CD4-positive, alpha-beta T cell treated with Interleukin-6 at 100 ng/mL for 8 hours (primary cell): ENCODE measurements at places on chromosomes 3 and 15.

DNA sequence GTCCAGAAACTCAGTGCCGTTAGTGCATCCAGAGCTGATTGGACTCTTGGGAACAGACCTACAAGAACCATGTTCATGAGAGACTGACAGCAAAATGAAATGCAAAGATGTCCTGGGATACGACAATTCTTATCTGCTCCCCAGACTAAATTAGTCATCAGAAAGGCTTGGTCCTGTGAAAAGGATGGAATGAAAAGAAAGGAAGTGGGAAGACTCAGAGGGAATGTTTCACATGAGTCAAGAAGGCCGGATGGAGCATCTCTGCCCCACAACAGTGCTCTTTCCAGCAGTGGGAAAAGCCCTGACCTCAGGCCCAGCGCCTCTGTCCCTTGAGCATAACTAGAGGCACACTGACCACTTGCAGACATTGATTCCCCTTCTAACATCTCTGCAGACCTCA lies 39.3 kb upstream of the UACA start:
- no peak for DNase-seq

DNA sequence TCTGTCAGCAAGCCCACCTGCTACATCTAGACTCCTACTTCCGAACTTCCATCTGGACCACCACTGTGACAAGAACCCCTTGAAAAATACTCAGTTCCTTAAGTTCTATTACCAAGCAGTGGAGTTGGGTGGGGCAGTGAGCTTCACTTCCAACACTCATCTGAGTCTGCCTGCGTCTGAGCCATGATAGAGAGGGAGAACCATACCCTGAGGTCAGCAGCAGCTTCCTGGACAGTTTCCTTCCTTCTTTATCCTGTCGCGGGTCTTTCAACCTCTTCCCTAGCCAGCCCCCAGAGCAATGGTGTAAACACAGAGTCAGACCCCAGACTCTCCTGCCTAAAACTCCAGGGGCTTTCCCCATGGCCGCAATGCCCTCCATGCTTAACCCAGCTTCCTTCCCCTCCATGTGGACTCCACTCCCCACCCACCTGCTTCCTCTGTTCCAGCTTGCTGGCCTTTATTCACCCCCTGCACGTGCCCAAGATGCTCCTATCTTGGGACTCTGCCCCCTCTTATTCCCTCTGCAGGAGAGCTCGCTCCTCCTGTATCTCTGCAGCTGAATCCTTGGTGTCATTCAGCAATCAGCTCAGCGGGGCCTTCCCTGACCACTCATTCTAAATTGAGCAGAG lies 211.2 kb downstream of the SHQ1 start:
- no peak for DNase-seq

DNA sequence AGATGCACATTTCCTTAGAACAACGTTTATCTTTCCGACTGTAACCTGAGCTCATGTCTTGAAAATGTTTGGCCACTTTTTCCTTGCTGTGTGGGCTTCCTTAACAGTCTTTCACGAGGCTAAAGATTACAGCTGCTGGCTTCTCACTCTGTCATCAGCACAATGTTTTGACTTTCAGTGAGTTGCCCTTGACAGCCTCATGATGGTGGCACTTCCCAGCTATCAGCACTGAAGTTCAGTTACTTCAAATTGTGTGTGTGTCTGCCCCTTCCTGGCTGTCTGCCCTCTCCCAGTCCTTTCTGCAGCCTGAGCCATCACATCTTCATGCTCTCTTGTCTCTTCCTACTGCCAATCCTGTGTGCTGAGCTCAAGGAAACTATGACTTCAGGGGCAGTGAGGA lies 152.2 kb downstream of the NTRK3 start:
- DNase-seq: no peak

- no peak for DNase-seq
These were observed 317 bp downstream of the ROBO2 start for GRCh38 chr3:77040216-77040615.

- DNase-seq: no peak
These were observed 115.7 kb upstream of the P2RY1 start for GRCh38 chr3:152719264-152719663.

GRCh38 chr3:39121621-39122020 lies 14.1 kb downstream of the TTC21A start:
- no peak for DNase-seq

DNA sequence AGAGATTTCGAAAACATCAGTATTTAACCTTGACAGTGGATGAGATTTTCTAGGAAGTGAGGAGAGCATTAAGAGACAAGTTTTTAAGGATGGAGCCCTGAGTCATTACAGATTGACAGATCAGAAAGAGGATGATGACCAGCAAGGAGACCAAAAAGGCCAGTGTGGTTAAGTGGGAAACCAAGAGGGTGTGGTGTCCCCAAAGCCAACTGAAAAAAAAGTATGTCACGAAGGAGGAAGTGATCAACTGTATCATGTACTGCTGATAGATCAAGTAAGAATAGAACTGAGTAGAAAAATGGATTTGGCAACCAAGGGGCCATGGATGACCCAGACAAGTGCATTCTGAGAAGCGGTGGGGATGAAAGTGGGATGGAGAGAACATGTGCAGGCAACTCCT lies 491.8 kb downstream of the FHIT start:
- no peak for DNase-seq

DNA sequence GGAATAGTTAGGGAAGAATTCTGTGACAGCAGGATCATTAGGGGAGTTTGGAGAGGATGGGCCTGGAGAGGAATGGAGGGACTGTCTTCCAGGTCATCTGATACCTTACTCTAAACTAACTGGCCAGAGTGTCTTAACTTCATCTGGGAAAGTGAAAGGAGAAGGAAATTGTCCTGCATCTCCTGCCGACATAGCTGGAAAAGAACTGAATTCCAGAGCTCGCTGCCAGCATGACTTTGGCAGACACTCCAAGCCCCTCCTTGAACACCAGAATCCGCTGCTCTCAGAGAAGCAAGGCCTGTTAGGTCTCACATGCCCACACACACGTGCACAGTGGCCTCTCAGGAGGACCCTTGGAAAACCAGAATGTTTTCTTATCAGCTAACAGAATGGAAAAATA lies 10.5 kb downstream of the ABI3BP start:
- no peak for DNase-seq

DNA sequence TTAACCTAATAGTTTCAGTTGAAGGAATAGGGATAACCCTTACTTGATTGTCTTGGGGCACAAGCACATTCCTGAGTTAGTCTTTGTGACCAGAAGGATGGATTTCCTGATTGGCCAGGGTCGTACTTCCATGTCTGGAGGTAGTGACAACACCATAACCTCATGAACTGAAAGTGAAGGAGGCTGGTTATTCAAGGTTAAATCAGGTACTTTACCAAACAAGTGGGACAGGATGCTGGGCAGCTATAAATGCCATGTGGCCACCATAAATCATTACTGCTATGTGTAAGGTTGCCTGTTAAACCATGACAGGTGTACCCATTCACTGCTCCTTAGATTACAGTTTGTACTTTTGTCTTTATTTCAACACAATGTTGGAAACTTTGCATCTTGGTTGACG lies 128.3 kb upstream of the SAMMSON start:
- no peak for DNase-seq

DNA sequence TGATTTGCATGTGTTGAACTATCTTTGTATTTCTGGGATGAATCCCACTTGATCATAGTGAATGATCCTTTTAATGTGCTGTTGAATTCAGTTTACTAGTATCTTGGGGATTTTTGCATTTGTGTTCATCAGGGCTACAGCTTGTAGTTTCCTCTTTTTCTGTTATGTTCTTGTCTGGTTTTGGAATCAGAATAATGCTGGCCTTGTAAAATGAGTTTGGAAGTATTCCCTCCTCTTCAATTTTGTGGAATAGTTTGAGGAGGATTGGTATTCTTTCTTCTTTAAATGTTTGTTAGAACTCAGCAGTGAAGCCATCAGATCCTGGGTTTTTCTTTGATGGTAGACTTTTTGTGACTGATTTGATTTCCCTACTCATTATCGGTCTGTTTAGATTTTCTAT lies 63.1 kb upstream of the FBN1 start:
- no peak for DNase-seq

GRCh38 chr3:168436245-168436724 lies 340.6 kb upstream of the GOLIM4 start:
- DNase-seq: no peak

- peak; percentile 80 for DNase-seq
These were observed 17.6 kb upstream of the EPHB3 start for GRCh38 chr3:184543843-184544512.

- no peak for DNase-seq
These were observed 61.3 kb downstream of the PRTG start for GRCh38 chr15:55681631-55682030.

DNA sequence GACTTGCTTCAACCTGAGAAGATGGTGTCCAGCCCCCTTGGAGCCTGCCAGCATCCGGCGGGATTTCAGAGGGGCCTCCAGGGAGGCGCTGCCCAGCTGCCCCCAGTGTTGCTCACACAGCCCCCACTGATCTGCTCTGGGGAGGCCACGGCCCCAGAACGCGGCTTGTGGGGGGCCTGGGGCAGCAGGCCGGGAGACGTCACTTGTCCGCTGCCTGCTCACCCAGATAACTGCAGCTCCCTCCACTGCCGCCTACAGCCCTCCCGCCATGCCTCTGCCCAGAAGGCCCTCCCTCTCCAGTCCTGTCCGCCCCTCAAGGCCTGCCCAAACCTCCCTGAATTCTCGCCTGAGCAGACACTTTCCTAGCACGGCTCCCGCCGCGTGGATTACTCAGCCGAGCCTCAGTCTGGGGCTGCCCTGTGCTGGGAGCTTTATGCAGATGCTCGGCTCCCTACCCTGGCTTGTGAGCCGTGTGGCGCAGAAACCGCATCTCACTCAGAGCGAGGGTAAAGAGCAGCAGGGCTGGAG lies 17.2 kb upstream of the ADIPOQ start:
- DNase-seq: no peak

- DNase-seq: no peak
These were observed 649.8 kb upstream of the NR2F2 start for GRCh38 chr15:95680728-95681127.

- DNase-seq: no peak
These were observed 161.0 kb downstream of the THSD4 start for GRCh38 chr15:71276336-71276665.

DNA sequence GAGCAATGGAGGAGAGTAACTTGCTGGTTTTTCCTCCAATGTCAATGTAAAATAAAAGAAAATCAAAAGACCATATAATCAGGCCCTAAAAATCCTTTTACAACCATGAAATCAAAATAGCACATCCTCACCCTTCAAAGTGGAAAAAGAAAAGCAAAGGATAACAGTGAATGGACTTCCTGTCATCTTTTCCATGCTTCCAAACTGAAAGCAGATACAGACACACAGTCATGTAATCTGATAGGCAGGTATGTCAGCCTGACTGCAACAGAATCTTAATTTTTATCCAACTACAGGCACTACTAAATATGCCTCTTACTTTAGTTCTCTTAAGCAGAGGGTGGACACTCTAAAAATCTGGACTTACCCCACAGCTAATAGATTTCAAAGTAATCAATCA lies 27.8 kb upstream of the IGDCC4 start:
- no peak for DNase-seq

- DNase-seq: no peak
These were observed 162.4 kb upstream of the LRTM1 start for GRCh38 chr3:55090291-55090690.

- DNase-seq: no peak
These were observed 68.2 kb upstream of the THBS1 start for GRCh38 chr15:39512643-39513042.

DNA sequence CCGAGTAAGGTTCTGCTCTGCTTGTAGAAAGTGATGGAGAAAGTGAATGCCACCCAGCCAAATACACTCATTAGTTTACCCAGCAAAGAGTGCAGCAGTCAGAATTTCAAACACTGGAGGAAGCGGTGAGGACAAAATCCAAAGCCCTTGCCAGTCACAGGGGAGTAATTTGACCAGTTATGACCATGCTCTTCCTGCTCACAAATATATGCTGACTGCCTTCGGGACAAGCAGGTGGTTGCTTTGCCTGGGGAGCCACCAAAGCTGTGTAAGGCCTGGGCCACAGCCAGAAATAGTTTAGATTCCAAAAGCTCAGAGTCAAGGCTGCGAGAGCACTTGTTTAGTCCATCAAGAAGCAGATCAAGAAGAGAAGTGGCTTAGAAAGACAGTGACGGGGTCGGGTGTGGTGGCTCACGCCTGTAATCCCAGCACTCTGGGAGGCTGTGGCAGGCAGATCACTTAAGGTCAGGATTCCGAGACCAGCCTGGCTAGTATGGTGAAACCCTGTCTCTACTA lies 51.0 kb upstream of the ATP13A3 start:
- DNase-seq: no peak

GRCh38 chr15:99734575-99734974 lies 1.3 kb upstream of the LYSMD4 start:
- DNase-seq: no peak

GRCh38 chr3:158404131-158404718 lies 166.8 kb upstream of the MLF1 start:
- no peak for DNase-seq

- DNase-seq: no peak
These were observed 24.4 kb downstream of the SLC2A2 start for GRCh38 chr3:171001957-171002694.
